ENCODE measurements at places on chromosomes 6 and 20.

- peak; percentile 65 for DNase-seq
These were observed 14.9 kb downstream of the TREML2 start for GRCh38 chr6:41186031-41186562.

DNA sequence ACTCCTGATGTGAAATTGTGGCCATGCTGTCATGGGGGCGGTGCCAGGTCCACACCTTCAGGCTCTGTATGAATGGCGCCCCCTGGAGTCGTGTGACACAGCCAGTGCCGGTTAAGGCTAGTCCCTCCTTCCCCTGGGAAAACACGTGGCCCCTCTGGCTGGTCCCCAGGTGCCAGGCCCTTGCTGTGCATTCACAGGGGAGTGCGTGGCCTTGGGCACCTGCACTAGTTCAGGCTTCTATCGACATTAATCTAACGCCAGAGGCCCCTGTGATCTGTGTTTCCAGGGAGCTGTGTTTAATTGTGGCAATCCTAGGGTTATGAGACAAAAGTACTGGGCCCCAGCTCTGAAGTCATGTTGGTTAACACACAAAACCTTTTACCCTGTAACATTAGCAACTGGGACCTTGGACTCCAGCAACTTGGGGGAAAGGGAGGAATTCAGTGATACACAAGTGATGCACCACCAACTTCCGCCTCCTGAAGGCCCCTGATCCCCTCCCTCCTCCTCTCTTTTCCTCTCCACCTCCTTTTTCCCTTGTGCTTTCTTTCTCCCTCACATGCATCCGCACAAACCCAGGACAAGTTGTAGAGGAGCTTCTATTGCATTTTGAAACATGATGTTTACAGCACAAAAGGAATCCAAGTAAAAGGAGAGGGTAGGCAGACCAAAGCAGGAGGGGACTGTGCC, 74.0 kb downstream of the SSR1 start:
- DNase-seq, result peak; percentile 70

DNA sequence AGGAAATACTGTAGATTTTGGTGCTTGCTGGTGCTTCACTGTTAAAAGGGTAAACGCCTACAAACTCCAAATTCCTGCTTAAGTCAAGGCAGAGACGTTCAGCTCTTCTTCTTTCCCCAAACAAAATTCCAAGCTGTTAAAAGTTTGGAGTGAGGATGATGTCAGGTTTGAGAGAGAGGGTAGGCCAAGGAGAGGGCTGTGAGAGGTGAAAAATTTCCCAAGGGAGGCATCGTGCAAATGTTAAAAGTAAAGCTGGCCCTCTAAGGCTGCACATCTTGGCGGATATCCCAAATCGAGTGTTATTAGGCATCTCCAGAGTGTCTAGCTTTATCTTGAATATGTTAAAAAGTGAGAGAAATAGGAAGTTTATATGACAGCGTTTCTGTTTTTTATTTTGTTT, 651.8 kb downstream of the QKI start:
- DNase-seq, result no peak

GRCh38 chr6:34412016-34412415, 13.9 kb downstream of the RPS10 start:
- no peak for DNase-seq

DNA sequence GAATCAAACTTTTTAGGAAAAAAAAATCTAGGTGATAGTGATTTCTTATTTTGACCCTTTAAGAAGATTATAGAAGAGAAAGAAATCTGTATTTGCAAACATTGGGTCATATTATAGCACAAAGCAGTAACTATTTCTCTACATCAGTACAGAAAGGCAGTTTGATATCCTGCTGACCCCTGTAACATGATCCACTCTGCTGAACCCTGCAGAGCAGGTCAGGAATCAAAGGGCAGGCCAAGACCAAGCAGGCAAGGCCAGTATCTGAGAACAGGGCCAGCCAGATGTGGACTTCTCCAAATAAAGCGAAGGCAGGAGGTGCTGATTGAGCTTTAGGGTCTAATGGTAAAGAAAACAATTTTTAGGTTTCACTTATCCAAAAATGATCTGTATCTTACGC, 239.4 kb downstream of the PTPRK start:
- DNase-seq, result no peak

- DNase-seq, result no peak
These were observed 93.5 kb upstream of the SASH1 start for GRCh38 chr6:148249160-148249559.

DNA sequence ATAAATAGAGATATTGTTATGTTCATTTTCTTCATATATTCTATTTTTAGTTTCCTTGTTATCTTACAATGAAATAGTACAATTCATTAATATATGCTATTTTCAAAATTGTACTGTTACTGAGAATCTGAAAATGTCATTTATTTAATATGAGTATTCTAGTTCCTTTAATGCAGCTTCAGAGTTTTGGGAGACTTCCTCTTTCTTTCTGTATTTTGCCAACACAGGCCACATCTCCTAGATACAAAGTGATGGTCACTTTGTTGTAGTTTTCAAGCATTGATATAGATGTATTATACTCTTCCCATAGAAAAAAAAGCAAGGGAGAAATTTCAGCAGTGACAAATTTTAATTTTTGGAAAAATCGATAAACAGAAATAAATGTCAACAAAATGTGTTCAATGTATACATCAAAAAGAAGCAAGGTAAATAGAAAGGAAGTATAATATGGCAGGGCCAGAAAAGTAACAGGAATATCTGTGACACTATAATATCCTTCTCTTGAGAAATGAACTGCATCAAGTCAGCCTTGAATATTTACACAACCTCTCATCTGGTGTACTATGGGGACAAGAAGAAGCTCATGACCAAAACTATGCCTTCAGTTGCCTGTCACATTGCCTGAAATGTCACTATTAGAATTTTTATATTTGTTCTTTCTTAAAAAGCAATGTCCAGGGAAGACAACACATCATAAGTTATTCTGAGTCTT, 396.0 kb downstream of the TBC1D32 start:
- DNase-seq, result no peak

- DNase-seq, result no peak
These were observed 42.0 kb upstream of the OLIG3 start for GRCh38 chr6:137536104-137536773.

DNA sequence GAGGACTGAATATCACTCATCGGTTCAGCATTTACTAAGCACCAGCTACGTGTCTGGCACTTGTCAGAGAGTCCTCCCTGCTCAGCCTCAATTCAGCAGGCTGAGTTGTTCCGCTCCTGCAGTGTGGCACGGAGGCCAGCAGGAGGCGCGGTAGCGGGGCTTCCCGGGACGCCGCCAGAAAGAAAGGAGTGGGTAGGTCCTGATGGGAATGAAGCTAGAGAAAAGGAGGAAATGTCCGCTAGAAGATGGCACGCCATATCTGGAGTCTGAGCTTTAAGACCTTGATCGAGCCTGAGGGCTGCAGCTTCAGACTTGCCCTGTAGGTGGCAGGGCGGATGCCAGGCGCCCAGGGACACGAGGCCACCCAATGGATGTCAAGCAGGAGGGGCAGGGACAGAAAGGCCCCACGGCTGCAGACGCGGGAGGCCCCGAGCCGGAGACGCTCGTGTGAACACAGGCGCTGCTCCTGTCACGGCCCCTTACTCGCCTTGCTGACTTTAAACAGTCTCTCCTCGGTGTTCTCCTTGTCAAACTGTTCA, 18.7 kb downstream of the SERPINB6 start:
- peak; percentile 54 for DNase-seq

- DNase-seq, result no peak
These were observed 915.1 kb upstream of the MAP3K7 start for GRCh38 chr6:91501930-91502329.

GRCh38 chr20:12414446-12415274, 497.0 kb downstream of the BTBD3 start:
- no peak for DNase-seq

DNA sequence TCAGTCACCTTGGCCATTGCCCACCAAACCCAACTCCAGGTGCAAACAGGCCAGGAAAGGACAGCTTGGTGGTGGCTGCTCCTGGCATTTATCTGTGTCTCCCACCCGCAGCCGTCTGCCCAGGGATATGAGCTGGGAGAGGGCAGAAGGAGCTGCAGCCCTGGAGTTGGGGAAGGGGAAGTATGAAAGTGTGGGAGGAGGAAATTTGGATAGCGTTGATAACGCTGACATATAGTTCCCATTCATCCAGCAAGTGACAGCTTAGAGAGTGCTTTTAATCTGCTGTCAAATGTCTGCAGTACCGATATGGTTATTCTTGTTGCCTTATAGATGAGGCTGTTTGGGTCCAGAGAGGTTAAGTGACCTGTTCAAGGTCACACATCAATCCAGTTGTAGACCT, 741 bp downstream of the KCNK16 start:
- no peak for DNase-seq

- DNase-seq, result no peak
These were observed 1.2 kb upstream of the KCNB1 start for GRCh38 chr20:49483696-49484123.

DNA sequence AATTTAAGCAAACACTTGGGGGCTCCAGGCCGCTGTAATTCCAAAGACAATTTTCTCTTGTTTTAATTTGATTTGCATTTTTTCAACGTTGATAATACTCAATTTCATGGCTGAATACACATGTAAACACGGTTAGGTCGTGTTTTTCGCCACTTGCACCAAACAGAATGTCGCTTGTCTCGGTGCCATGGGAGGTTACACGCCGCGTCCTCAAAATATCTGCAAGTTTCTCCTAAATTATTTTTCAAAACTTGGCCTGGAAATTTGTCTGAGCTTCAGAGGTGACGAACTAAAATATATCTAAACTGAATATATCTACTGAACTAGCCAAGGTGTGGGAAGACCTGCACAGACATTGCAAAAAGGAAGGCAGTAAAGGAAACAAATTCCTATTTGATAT, 15.0 kb downstream of the FOXA2 start:
- DNase-seq, result no peak

DNA sequence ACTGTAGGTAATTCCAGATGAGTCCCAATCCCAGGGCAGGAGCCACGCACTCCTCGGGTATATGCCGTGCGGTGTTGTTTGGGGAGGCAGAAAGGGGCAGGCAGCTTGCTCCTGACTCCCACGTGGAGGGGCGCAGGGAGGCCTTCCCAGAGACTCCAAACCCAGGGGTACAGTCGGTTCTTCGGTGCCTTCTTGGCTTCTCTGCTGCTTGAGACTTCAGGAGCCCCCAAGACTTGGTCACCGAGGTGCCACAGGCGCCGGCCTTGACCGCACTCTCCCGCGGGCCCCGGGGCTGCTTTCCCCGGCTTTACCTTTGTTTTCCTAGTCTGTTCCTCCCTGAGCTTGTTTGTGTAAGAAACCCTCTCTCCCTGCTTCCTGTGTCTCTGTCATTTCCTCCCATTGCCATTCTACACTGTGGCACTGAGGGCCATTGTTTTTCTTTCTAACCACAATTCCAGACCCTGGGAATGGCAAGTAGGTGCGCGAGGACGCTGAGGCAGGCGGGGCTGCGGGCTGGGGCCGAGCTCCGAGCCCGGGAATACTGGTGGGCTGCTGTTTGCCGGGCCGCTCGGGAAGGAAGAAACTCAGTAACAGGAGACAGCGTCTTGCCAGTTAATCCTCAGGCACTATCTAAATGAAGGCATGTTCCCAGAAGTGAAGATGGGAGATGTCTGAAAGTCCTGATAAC, 215.6 kb upstream of the HEY2 start:
- no peak for DNase-seq

- peak; percentile 98 for DNase-seq
These were observed 690 bp downstream of the IFNGR1 start for GRCh38 chr6:137218473-137218916.

GRCh38 chr20:59923514-59923913, 9.9 kb downstream of the SYCP2 start:
- DNase-seq, result no peak

DNA sequence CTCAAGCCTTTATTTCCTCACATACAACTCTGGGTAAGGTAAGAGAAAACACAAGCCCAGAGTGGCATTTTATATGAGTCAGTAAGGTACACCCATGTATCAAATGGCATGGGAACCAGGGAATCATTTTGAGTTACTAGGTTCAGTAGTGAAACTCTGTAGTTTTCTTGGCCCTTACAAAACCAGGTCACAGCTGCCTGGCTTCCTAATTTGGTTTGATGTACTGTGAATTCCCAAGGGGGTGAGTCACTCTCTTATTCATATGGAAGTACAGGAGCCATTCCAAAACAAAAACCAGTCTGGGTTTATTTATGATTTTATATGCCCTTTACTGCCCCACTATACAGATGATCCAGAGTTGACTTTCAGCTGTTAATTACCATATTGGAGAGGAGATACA, 70.7 kb downstream of the PDE7B start:
- DNase-seq, result no peak

DNA sequence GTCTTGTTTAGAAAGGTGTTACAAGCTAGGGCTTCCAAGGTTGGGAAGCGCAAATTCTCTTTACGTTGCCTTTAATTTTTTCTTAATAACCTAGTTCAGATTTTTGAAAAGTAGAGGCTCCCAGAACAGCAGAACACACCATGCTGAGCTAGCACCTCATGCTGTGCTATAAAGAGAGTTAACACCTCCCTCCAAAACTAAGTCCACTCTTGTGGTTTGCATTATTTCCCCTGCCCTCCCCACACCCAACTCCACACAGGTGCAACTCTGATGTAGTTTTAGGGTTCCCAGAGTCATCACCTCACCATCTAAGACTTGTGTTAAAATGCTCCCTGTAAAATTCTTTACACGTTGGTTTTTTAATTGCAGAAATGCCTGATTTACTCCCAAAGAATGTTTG, 459.4 kb upstream of the JARID2 start:
- no peak for DNase-seq

- no peak for DNase-seq
These were observed 10.9 kb downstream of the SPAG4 start for GRCh38 chr20:35626386-35627001.

GRCh38 chr20:61387204-61387953, 135.3 kb downstream of the CDH4 start:
- no peak for DNase-seq

GRCh38 chr6:142408409-142408808, 106.6 kb downstream of the ADGRG6 start:
- DNase-seq, result no peak

DNA sequence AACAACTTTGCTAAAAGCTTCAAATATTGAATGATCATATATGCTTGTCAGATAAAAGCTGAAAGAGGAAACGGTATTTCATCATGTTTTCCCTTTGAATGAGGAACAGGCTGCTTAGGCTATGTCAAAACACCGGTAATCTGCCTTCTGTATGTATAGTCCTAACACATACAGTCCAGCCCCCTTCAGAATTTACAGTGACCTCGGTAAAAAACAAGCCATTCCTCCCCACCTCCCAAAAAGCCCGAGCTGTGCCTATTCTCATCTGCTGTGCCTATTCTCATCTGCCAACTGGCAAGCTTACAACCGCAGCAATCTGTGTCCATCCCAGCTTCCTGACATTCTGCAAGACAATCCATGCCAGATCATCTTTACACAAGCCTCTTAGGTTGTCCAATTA, 26.8 kb upstream of the UBE2J1 start:
- DNase-seq, result peak; percentile 76

- DNase-seq, result no peak
These were observed 44.6 kb upstream of the PXDC1 start for GRCh38 chr6:3795836-3796718.

DNA sequence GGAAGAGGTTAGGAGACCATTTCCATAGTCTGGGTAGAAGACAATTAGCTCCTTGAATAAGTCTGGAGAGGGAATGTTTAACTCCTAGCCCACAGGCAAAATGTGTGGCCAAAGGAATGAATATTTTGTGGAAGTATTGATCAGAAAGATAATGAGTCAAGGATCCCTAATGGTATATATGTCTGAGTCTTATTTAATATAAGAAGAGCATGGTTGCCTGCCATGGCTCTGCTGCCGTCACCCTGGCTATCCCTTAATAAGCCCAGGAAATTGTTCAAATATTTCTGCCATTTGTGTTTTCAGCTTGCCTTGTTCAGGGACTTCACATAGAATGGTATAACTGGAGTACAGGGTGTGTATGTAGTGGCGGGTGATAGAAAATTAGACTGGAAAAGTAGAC, 18.1 kb upstream of the CALHM6 start:
- DNase-seq, result no peak

Measured in CD14-positive monocyte (primary cell).